ENCODE measurements at places on chromosomes 2 and 18.

GRCh38 chr2:157395811-157396210 lies 48.1 kb downstream of the CYTIP start:
- DNase-seq: no peak

DNA sequence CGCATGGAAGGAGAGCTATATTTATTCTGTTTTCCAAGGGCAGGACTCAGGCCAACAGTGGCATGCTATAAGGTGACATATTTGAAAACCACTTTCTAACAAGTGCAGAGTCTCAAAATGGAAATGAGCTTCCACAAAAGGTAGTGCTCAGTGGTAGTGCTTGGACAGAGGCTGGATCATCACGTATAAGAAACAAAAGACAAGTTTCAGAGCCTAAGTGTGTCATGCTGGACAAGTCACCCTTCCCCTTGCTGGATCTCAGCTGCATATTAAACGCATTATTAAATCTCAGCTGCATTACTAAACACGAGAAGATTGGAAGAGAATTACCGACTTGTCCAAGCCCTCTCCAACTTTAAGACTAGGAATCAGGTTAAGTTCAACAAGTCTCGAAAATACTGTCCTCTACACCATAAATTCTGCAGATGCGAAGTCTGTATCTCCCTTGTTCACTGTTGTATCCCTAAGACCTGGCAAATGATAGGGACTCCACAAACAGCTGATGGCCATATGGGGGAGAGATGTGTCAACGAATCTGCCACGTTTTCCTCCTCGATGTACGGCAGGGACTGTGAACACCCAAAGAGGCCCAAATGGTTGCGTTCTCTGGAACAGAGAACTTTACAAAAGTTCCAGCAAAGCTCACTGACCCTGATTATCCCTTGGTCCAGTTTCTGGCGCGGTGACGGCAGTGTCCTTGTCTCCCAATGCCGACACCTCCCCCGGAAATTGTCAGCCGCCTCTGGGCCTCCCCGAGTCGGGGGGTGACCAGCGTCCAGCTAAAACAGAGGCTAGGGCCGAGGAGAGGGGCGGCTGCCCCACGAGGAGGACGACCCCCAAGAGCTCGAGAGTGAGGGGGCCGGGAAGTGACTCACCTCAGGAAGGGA lies 611 bp downstream of the NOL10 start:
- no peak for DNase-seq

- no peak for DNase-seq
Observed at GRCh38 chr2:97906307-97906706, 89.4 kb downstream of the TMEM131 start.

- DNase-seq: no peak
Observed at GRCh38 chr18:47520263-47520662, 268.8 kb upstream of the SKOR2 start.

DNA sequence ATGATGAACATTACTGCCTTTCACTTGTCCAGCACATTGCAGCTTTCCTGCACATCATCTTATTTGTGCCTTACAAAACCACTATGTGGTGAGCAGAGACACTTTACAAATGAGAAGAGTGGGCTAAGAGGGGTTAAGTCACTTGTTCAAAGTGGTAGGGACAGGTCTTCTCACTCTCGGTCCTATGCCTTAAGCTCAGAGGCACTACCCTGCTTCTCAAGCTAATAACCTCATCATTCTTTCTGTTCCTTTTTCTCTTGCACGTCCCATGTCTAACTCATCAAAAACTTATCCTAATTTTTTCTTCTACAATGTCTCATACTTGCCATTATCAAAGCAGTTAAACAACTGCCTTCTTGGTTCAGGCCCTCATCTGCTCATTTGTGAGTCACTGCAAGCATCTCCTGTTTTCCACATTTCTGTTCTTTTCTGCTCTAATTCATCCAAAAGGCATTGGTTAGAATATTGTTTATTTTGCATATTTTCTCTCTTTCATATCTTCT lies 21.9 kb upstream of the NCOA1 start:
- DNase-seq: no peak

- no peak for DNase-seq
Observed at GRCh38 chr2:222606306-222606705, 49.6 kb downstream of the FARSB start.

DNA sequence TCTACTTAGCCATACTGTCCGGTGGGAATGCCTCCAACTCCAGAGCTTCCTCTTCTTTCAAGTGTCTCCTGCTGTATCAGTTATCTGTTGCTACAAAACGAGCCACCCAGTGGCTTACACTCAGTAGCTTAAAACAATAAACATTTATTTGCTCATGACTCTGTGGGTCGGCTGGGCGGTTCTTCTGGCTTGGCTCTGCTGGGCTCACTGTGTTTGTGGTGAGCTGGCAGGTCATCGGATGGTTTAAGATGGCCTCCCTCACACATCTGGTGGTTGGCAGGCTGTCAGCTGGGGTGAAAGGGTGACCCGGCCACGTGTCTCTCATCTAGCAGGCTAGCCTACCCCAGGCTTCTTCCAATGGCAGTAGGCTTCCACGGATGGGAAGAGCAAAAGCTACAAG lies 122.4 kb upstream of the SLC1A4 start:
- no peak for DNase-seq

DNA sequence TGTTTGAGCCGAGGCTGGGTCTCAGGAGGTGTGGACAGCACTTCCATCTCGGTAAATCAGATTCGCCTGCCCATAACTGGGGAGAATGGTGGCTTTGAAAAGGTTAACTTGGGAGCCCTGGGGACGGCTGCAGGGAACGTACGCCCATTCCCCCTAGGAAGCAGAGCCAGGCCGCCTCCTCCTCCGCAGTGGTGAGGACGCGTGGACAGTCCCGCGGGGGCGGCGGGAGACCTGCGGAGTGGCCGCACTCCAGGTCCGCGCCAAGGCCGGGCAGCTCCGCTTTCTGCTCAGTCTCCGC lies 845 bp upstream of the MYCN start:
- no peak for DNase-seq

GRCh38 chr2:165791421-165792103 lies 2.5 kb downstream of the GALNT3 start:
- DNase-seq: peak; percentile 17

DNA sequence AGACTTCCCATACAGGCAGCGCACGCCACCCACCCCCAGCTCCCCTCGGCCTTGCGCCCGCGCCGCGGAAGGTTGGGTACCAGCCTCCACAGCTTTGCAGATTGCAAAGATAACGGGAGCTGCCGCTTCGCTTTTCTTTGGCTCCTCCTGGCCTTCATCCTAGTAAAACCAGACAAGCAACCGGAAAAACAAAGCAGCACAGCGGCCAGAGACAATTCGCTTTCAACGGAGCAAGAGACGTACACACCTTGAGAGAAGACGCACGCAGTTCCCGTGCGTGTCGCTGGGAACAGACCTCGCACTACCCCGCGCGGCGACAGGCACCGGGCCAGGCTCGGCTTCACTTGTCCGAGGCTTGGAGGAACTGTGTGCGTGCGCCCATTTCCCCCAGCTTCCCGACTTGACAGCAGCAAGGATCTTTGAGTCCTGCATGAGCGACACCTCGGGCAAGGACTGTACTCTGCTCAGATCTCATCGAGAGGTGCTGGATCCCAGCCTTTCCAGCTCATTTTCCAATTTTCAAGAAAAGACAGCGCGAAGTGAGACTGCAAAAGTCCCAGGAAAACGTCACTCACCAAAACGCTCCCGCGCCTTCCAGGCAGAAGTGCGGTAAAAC lies 964 bp downstream of the ZBTB7C start:
- DNase-seq: no peak

DNA sequence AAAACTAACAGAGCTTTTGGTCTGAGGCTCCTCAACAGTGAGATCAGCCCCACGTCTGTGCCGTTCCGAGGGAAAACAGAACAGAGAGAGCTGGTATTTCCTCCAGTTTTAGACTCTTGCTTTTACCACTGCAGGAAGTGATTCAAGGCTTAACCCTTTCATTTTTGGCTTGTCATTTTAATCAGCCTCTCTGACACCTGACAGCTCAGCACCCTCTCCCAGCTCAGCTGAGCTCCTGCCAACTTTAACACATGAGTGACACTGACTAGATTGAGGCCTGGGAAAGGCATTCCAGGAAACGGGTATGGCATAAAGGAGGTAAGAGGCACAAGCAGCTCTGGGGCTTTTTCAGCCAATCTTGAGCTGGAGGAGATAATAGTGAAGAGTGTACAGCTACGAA lies 239.4 kb upstream of the SKOR2 start:
- DNase-seq: no peak

GRCh38 chr2:175180701-175181103 lies 808 bp downstream of the ATP5MC3 start:
- peak; percentile 14 for DNase-seq

DNA sequence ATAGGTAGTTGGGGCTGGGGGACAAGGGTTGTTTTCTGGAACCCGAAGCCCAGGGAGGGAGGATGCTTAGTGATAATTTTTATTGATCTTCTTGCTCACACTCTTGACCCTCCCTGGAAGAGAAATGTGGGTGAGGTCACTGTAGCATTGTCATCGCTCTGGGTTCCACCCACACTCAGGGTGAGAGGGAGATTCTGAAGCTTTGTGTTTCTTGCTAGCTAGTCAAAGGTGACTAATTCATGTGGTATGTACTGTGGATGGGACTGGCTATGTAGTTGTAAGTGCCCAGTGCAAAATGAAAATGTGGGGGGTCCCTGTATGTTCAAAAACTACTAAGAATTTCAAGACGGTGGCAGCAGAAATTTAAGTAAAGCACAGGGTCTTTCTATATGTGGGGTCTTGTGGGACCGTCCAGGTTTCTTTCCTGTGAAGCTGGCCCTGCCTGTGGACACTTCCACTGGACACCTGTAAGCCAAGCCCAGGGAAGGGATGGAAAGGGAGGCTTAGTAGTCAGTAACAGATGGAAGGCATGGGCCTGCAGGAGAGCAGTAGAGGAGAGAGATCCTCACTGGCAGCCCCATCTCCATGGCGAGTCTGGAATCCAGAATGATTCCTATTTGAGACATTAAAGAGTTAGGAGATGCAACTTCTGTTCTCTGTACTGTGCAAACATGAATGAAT lies 35.0 kb downstream of the TSN start:
- no peak for DNase-seq

- no peak for DNase-seq
Observed at GRCh38 chr2:133644846-133645245, 76.6 kb upstream of the NCKAP5 start.

DNA sequence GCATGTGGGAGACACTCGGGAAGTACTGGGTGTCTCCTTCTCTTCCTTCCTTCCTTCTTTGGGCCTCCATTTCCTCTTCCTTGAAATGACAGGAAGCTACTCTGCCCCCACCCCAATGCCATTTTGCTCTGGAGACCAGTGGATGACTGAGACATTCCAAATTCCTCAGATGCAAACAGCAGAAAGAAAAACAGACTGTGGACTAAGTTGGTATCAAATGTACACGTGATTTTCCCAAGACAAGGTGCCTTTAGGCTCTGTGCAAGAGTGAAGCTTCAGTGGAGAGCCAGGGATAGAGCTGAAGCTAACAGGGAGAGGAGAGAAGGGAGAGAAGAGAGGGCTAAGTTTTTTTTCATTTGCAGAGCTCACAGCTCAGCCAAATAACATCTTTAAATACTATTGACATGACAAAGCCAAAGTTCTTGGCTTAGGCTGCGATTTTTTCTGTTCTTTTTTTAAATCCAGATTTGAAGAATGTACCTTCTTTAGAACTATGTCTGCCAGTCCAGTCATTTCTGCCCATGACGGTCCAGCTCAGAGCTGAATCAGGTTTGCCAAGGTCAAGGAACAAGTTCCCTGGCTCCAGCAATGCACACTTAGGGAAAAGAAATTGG lies 84.5 kb upstream of the LCLAT1 start:
- DNase-seq: no peak

DNA sequence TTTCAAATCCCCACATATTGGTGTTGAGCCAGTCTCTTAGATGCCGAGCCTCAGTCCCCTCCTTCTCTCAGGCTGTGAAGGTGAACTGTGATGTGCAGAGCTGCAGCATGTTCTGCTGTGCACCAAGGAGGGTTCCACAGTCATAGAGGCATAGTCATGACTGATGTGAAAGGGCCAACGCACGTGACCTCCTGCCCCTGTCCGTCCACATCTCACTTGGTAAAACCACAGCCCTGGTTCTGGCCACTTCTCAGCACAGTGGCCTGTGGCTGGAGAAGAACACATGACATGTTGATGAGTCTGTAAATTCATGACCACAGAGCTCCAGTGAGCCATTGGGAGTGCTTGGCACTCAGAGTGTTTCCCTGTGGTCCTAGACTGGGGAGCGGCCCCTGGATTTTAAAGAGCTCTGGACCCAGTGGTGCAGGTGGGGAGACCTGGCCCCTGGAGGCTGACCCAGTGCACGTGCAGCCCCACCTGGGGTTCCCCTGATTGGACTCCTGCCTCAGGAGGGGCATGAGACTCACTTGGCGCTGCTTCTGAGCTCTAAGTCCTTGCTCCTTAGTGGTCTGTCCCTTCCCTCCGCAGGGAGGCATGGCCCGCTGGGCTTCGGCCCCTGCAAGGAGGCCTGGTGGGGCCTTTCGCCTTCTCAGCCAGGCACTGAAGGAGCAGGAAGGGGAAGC lies 25.3 kb downstream of the INPP4A start:
- no peak for DNase-seq

GRCh38 chr2:161233858-161234431 lies 73.7 kb downstream of the TANK start:
- no peak for DNase-seq

DNA sequence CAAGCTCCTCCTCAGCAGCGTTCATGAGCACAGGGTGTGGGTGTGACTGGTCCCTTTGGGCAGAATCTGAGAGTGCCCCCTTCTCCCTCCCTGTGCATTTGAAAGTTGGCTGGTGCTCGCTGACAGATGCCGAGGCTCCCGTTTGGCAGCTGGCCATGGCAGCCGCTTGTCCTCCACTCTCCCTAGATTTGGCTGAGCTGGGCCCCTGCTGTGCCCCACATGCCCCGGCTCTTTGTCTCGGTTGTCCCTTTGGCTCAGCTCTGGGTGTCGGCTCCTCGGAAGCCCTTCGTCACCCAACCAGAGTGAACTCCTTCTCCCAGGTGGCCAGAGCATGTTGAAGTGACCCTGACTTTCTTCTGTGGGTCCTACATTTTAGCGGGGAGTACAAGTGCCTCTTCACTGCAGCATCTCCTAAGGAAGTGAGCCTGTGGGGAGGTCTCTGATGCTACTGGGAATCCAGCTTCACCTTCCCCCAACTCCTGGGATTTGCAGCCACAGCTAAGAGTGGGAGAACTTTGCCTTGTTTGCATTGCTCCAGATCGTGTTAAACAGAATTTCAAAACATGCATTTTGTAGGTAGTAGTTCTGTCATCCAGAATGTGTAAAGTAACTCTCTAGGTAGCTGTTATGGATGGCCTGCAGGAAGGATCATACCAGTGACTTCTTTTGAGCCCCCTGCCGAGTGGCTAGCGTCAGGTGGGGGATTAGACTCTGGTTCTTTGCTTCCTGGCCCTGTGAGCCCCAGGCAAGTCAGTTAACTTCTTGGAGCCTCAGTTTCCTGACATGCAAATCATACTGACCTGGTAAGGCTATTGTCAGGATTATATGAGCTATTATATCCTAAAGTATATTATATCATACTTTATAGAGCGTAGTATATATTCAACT lies 24.2 kb downstream of the HPCAL1 start:
- DNase-seq: no peak

DNA sequence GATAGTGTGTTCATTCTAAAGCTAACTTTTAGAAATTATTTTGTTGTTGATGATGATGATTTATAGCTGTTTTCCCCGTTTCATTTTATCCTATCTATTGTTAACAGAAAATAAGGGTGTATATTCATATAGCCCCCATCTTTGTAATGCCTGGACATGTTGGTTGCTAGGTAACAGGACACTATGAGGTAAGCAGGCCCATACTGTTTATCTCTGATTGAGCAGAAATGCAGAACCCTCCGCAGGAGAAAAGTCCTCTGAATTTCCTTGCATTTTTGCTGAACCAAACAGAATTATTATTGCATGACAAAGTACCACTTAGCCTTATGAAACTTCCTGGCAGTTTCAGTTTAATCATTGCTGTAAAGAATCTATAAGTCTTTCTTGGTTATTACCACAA lies 339.4 kb downstream of the DCC start:
- DNase-seq: no peak

Measured in GF-D8 (cell line).